Bronchial epithelial cell (primary cell): ENCODE measurements at places on chromosomes 3 and 15. TPM values are rescaled to one million over a fixed set of nuclear protein-coding genes. Genes with fewer than 3 reads are reported as not detected.

PLA2G4E gene
- total RNA-seq: under 0.01 and 1.4 TPM in 2 replicates

DNAH12 gene
- under 0.01 and 0.13 TPM in 2 replicates for total RNA-seq

TM4SF1 gene
- 23.2 and 63.9 TPM in 2 replicates for total RNA-seq

DZIP1L gene
- total RNA-seq: 0.77 and 2.1 TPM in 2 replicates

PHLDB2 gene
- total RNA-seq: 44.2 and 45.5 TPM in 2 replicates

THRB gene
- 7.6 and 9.0 TPM in 2 replicates for total RNA-seq

NOX5 gene
- under 0.01 TPM in 1 of 2 replicates, not detected in the other for total RNA-seq

GOLGA6L24 gene
- not detected in 2 replicates for total RNA-seq

ZNF662 gene
- 1.0 and 1.3 TPM in 2 replicates for total RNA-seq

GOLGA8K gene
- total RNA-seq: 0.13 and 0.26 TPM in 2 replicates

KNG1 gene
- not detected in 2 replicates for total RNA-seq

CPN2 gene
- not detected in 2 replicates for total RNA-seq

SLC2A2 gene
- not detected in 2 replicates for total RNA-seq

FBXO40 gene
- total RNA-seq: not detected in 2 replicates

PLSCR5 gene
- not detected in 2 replicates for total RNA-seq

PBRM1 gene
- total RNA-seq: 72.5 and 95.6 TPM in 2 replicates

ARHGAP31 gene
- total RNA-seq: 0.26 TPM in 2 replicates

RBP2 gene
- not detected in 2 replicates for total RNA-seq

KCNMB2 gene
- total RNA-seq: not detected in 2 replicates

SPESP1 gene
- total RNA-seq: 3.8 and 4.2 TPM in 2 replicates
